ENCODE measurements at places on chromosomes 11 and 22.

GRCh38 chr11:67153971-67154370 lies 34.9 kb downstream of the KDM2A start:
- DNase-seq, result no peak

DNA sequence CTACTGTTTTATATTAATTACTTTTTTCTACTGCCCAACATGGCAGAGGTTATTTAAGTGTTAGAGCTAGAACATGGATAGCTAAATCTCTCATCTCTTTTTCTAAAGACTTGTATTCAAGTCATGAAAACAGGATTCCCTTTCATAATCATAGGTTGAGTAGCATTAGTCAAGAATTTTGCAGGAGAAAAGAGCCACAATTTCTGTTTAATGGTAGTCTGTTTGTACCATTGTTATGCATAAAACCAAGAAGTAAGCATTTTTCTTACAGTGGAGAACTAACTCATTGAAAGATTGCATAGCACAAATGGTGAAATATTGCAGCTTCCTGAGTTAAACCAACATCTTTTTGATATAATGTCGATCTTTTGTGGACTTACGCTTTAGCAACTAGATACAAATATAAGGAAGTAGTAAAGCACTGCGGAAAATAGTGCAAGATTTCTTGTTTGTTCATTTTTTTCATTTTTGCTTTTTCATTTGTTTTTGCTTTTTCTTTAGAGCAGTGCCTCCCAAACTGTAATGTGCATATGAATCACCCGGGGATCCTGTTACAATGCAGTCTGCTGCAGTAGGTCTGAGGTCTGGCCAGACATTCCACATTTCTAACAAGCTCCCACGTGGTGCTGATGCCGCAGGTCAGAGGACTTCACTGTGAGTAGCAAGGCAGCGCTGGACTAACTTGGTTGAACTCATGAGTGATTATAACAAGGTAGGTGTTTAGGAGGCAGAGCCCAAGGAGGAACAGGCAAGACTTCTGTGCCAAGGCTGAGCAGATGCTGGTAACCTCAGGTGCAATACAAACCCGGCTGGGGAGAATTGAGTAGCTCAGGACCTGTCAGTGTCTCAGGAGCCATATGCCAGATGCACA lies 4.6 kb downstream of the ETS1 start:
- DNase-seq, result no peak

DNA sequence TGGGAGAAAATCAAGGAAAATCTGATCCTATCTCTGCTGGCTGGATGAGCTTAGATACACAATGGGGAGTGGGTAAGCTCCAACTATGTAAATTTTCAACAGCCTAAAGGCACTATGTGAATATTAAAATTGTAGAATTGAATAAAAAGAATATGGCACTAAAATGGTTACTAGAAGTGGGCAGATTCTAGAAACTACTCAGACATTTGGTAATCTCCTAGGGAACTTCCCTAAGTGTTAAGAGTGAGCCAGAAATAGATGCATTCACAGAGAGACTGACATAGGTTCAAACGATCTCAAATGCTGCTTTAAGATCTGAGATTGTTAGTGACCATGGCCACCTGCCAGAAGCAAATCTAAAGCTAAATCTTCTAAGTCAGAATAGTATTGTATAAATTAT lies 4.3 kb upstream of the OR52E1 start:
- DNase-seq, result no peak

- DNase-seq, result no peak
Observed at GRCh38 chr11:133600786-133601185, 68.5 kb upstream of the OPCML start.

- DNase-seq, result no peak
Observed at GRCh38 chr11:45879803-45880686, 5.4 kb upstream of the MAPK8IP1 start.

DNA sequence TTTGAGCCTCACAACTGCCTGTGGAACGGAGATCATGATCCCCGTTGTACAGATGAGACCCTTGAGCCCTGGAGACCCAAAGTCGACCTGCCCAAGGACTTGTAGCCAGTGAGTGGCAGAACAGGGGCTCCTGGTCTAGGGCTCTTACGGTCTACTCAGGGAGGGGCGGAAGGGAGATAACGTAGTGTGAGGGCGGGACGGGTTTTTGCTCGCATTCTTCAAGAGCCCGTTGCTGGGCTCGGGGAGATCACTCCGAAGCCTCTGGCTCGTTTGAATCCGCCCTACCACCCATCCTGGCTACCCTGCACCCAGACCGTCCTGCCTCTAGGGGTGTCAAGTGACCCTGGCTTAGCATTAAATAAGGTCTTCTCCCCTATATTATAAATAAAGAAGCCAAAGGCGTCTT lies 639 bp downstream of the CRY2 start:
- peak; percentile 32 for DNase-seq

GRCh38 chr11:132588366-132588765 lies 943.9 kb downstream of the OPCML start:
- DNase-seq, result no peak

DNA sequence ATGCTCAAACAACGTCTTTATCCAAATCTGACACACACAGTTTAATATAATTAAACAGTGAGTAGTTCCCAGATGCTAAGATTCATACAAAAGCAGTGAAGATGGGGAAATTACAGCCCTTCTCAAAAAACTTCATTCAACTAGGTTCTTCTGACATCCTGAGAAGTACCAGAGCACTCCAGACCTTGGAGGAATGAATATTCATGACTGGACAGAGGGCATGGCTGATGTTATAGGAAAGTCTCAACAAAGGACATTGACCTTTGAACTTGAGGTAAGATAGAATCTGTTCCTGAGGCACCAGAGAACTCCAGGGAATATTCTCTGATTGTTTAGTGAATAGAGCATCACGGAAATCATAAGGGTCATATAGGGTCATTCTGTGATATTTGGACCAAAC lies 106.4 kb upstream of the SLC5A12 start:
- DNase-seq, result no peak

DNA sequence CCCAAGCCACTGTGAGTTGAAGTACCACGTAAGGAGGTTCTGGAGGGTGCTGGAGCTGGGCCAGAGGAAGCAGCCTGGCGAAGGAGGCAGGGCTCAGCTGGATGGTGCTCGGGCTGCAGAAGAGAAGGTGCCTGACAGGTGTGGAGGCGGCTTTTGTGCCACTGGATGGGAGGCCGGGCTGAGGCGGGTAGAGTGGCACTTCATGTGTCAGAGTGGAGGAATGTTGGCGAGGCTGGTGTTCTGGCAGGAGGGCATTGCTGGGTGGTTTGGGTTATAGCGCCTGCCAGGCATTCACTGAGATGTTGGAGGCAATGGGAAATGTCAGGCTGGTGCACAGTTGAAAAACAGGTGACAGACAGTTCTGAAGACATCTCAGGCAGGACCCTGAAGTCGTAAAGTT lies 24.2 kb downstream of the UBE2L3 start:
- DNase-seq, result no peak

- no peak for DNase-seq
Observed at GRCh38 chr11:125343718-125344131, 152.3 kb downstream of the FEZ1 start.

- no peak for DNase-seq
Observed at GRCh38 chr11:38543311-38543710, 1945.3 kb upstream of the RAG2 start.

- DNase-seq, result no peak
Observed at GRCh38 chr11:116294630-116295029, 478.2 kb downstream of the BUD13 start.

GRCh38 chr11:76624500-76625379 lies 45.8 kb downstream of the LRRC32 start:
- no peak for DNase-seq

GRCh38 chr11:75262961-75263852 lies 22.6 kb downstream of the TPBGL start:
- DNase-seq, result no peak

DNA sequence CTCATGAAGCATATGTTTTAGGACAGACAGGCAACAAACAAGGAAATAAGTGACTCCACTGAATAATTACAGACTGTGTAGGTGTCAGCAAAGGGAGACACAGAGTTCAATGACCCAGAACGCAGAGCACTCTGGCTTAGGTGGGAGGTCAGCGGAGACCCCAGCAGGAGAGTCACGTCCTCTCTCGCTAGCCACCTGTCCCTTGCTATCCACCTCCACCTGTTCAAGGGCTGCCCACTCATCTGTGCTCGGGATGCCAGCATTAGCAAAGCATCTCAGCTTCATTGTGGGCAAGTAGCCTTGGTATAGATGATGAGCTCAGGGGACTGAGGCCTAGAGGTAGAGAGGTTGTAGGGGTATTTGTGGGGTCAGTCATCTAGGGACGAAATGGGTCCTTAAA lies 21.8 kb upstream of the ATXN10 start:
- no peak for DNase-seq

- no peak for DNase-seq
Observed at GRCh38 chr11:76801736-76802135, 18.6 kb downstream of the TSKU start.

- no peak for DNase-seq
Observed at GRCh38 chr22:37027556-37027955, 8.0 kb downstream of the MPST start.

Data from left renal cortex interstitium (tissue), 4 donors.